ENCODE measurements at places on chromosomes 7 and 10.

DNA sequence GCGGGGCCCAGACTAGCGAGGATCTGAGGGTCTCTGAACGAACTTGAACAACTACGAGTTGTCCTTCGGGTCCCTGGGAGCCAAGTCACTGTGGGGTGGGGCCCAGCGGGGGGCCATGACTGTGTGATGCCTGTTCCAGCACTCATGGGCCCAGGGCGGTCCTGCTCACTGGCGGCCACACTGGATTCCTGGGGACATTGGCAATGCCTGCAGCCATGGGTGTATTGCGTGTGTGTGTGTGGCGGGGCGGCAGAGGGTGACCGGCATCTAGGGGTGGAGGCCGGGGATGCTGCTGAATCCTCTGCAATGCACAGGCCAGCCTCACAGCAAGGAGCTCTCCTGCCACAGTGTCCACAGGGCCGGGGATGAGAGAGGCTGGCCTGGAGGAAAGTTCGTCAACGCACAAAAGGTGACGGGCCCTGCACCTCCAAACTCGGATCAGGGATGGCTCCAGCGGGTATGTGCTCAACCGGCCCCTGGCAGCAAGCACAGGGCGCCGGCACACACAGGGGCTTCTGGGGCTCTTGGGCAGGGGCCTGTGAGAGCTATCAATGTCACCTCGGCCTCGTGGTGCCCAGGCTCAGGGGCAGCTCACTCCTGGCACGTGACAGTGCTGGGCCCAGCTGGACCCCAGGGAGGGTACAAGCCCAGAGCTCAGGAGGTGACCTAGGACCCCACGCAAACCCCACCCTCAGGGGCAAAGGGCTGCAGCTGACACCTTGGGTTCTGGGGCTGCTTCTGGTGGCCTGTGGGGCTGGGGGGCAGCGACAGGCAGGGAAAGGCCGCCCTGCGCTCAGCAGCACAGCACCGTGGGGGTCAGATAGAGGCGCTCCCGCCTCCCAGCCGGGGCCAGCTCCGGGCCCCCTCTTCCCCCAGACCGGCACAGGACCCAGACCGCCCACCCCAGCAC, 27.9 kb downstream of the PAPOLB start:
- no peak overlapping the region for H3K27ac ChIP-seq
- no peaks in the 10 kb centered on the region for H3K27me3 ChIP-seq
- no peaks in the 10 kb centered on the region for H3K4me1 ChIP-seq
- no peak overlapping the region for H3K4me3 ChIP-seq

- H3K27me3 ChIP-seq = no peaks in the 10 kb centered on the region
- no peaks in the 10 kb centered on the region for H3K4me1 ChIP-seq
- H3K36me3 ChIP-seq = no peaks in the 10 kb centered on the region
- no peak overlapping the region for H3K4me3 ChIP-seq
- no peak overlapping the region for H3K27ac ChIP-seq
Measured at GRCh38 chr7:48307041-48307714, 135.9 kb downstream of the ABCA13 start.

- H3K4me1 ChIP-seq = no peaks in the 10 kb centered on the region
- no peak overlapping the region for H3K4me3 ChIP-seq
- DNase-seq = no peak
Measured at GRCh38 chr10:68086910-68087684, 12.0 kb upstream of the HERC4 start.

DNA sequence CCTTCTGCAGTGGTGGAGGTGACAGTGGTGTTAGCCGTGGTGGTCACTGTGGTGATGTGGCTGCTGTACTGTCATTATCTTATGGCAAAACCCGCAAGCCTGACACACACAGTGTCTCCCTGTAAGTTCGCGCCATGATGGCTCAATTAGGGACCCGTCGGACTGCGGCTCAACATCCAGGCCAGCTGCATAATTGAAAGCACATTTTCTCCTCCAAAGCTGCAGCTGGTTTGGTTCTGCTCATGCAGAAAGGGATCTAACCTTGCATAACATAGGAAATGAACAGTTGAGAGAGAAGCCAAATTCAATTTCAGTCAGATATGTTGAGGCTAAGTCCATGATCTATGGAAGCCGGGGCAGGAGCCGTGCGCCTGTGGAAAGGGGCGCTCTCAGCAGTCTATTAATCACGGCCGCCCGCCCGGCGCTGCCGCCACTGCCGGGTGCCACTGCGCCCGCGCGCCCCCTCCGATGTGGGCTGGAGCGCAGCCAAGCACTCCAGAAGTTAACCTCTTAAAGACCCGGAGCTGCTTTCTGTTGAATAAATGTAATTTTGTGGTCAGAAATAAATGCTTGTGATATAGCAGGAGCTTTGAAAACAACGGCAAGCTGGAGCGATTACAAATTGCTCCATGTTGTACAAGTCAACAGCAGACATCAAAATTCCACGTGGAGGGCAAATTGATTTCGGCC, 227.7 kb downstream of the CUX1 start:
- H3K27ac ChIP-seq = peak overlapping the region; percentile 70
- DNase-seq = no peak
- H3K4me3 ChIP-seq = no peak overlapping the region
- H3K4me1 ChIP-seq = peaks cover 8% of the 10 kb centered on the region
- no peaks in the 10 kb centered on the region for H3K36me3 ChIP-seq

- H3K4me3 ChIP-seq = no peak overlapping the region
- H3K27me3 ChIP-seq = no peaks in the 10 kb centered on the region
- DNase-seq = no peak
- peaks cover 3% of the 10 kb centered on the region for H3K4me1 ChIP-seq
- no peak overlapping the region for H3K27ac ChIP-seq
Measured at GRCh38 chr10:4120096-4120853, 335.3 kb upstream of the KLF6 start.

- H3K36me3 ChIP-seq = no peaks in the 10 kb centered on the region
- H3K4me1 ChIP-seq = no peaks in the 10 kb centered on the region
- no peak for DNase-seq
- no peak overlapping the region for H3K27ac ChIP-seq
- no peaks in the 10 kb centered on the region for H3K27me3 ChIP-seq
Measured at GRCh38 chr10:35783305-35783838, 141.3 kb upstream of the FZD8 start.

- no peaks in the 10 kb centered on the region for H3K27me3 ChIP-seq
- H3K36me3 ChIP-seq = no peaks in the 10 kb centered on the region
- H3K4me1 ChIP-seq = no peaks in the 10 kb centered on the region
- H3K4me3 ChIP-seq = no peak overlapping the region
- H3K27ac ChIP-seq = no peak overlapping the region
Measured at GRCh38 chr7:128203710-128204214, 37.3 kb upstream of the LEP start.

DNA sequence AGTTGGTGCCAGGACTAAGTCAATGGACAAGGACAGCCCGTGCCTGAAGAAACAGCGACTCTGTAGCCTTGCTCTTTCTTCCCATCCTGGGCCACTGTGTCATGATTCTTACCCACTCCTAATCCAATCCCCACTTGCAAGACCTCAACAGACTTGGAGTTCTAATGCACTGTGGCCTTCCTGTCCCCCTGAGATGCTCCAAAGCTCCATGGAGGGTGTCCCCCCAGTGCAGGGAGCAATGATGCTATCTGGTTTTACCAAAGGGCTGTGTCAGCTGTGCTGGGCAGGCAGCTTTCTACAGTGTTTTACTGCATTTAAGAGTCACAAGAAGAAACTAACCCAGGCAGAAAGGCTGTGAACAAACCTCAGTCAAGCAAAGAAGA, 108.1 kb downstream of the PRKAG2 start:
- no peak overlapping the region for H3K4me3 ChIP-seq
- H3K36me3 ChIP-seq = no peaks in the 10 kb centered on the region
- peaks cover 4% of the 10 kb centered on the region for H3K4me1 ChIP-seq
- H3K27me3 ChIP-seq = no peaks in the 10 kb centered on the region

DNA sequence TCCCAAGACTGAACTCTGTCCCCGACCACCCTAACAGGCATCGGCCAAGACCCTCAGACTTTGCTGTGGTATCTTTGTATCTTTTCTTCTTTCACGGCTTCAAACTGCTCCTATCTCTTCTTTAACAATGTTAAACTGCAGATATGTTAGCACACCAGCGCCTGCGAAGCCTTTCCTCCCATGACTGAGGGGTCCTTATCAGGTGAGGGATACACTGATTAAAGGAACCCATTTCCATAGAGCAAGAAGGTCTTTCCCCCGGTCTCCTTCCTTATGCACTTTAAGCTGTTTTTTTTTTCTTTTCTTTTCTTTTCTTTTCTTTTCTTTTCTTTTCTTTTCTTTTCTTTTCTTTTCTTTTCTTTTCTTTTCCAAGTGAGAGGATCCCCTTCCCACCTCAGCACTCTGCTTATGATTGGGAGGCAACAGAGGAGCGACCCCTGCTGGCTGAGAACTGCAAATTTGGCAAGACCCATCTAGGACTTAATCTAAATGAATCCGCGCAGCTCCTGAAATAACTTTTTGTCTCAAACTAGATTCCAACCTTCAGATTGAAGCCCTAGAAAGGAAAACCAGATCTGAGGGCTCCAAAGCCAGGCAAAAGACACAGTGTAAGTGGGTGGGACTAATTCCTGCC, 109.9 kb downstream of the ITGB8 start:
- no peaks in the 10 kb centered on the region for H3K27me3 ChIP-seq
- peaks cover 6% of the 10 kb centered on the region for H3K4me1 ChIP-seq
- H3K27ac ChIP-seq = no peak overlapping the region
- H3K36me3 ChIP-seq = no peaks in the 10 kb centered on the region
- no peak overlapping the region for H3K4me3 ChIP-seq

DNA sequence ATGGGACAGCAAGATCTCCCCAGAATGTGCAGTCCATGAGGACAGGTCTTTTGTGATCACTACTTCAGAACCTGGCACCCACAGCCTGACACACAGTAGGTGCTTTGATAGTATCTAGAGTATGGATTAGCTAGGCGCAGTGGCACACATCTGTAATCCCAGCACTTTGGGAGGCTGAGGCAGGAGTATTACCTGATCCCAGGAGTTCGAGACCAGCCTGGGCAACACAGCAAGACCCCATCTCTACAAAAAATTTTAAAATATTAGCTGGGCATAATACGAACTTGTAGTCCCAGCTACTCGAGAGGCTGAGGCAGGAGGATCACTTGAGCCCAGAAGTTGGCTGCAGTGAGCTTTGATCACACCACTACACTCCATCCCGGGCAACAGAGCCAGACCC, 22.3 kb upstream of the ARPC1B start:
- H3K4me1 ChIP-seq = peaks cover 7% of the 10 kb centered on the region
- no peak overlapping the region for H3K27ac ChIP-seq
- DNase-seq = no peak

DNA sequence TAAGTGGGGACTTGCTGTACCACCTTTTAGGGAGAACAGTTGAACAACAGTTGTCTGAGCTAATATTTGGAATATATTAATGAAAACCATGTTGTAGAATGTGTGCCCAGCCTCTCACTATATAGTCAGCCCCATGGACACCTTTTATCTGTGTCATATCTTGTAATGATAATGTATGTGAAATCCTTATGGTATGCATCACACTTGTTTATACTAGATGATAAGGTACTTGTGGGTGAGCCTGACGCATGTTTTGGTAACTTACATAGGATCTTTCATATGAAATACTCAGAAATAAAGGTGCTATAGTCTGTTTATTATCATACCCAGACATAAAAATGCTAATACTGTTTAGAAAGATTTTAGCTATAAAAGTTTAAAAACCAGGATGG, 32.8 kb downstream of the CAMK1D start:
- no peak overlapping the region for H3K4me3 ChIP-seq
- no peaks in the 10 kb centered on the region for H3K27me3 ChIP-seq
- no peaks in the 10 kb centered on the region for H3K36me3 ChIP-seq
- no peaks in the 10 kb centered on the region for H3K4me1 ChIP-seq
- H3K27ac ChIP-seq = no peak overlapping the region

DNA sequence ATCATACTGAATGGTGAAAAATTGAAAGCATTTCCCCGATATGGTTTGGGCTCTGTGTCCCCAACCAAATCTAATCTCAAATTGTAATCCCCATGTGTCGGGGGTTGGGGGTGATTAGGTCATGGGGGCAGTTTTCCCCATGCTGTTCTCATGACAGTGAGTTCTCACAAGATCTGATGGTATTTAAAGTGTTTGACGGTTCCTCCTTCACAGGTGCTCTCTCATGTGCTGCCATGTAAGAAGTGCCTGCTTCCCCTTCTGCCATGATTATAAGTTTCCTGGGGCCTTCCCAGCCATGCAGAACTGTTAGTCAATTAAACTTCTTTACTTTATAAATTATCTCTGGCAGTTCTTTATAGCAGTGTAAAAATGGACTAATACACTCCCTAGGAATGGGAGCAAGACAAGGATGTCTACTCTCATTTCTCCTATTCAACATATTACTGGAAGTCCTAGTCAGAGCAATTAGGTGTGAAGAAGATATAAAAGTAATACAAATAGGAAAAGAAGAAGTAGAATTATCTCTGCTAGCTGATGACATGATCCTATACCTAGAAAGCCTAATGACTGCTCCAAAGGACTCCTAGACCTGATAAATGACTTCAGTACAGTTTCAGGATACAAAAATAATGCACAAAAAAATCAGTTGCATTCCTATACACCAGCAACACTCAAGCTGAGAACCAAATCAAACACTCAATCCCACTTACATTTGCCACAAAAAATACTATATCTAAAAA, 260.6 kb downstream of the RNLS start:
- no peak for DNase-seq
- H3K27ac ChIP-seq = no peak overlapping the region
- H3K4me1 ChIP-seq = no peaks in the 10 kb centered on the region

DNA sequence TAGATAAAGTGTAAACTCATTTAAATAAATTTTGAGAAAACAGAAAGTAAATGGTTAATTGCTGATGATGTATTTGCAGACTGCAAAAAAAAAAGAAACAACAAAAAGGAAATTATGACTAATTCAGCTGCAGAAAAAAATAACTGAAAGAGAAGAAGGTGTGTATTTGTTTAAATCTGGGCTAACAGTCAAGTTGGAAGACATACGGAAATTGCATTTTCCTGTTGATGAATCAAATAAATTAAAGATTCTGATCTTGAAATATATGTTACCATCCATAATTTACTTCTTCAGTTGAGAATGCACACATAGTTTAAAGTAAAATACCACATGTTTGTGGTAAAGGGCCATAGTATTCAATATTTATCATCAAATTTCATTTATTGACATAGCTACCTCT, 19.3 kb upstream of the ING3 start:
- H3K27ac ChIP-seq = no peak overlapping the region
- H3K4me1 ChIP-seq = no peaks in the 10 kb centered on the region
- H3K27me3 ChIP-seq = no peaks in the 10 kb centered on the region
- no peak overlapping the region for H3K4me3 ChIP-seq

- DNase-seq = peak; percentile 22
- no peaks in the 10 kb centered on the region for H3K27me3 ChIP-seq
- no peak overlapping the region for H3K4me3 ChIP-seq
- H3K4me1 ChIP-seq = no peaks in the 10 kb centered on the region
- H3K27ac ChIP-seq = no peak overlapping the region
Measured at GRCh38 chr10:29681676-29682448, 47.1 kb upstream of the SVIL start.

DNA sequence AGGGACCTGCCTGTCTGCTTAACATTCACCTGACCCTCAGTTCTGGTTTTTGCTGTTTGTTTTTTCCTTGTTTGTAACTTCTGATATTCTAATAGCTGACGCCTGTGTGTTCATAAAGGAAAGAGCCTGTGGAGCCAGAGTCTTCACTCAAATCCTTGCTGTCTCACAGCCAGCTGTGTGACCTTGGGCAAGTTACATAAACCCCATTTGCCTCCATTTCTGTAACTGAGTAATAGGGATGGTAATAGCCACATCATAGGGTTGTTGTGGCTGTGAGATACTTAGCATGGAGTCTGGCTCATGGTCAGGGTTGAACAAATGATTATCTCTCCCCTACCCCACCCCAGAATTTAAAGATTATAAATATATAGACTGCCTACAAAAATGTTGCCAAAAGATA, 27.0 kb downstream of the WBP1L start:
- peak overlapping the region; percentile 70 for H3K27ac ChIP-seq
- H3K4me3 ChIP-seq = no peak overlapping the region
- no peaks in the 10 kb centered on the region for H3K4me1 ChIP-seq
- no peaks in the 10 kb centered on the region for H3K27me3 ChIP-seq
- H3K36me3 ChIP-seq = no peaks in the 10 kb centered on the region

GRCh38 chr7:102951839-102952238, 39.0 kb downstream of the LRRC17 start:
- no peak for DNase-seq
- H3K4me3 ChIP-seq = no peak overlapping the region
- no peak overlapping the region for H3K27ac ChIP-seq
- no peaks in the 10 kb centered on the region for H3K4me1 ChIP-seq
- H3K36me3 ChIP-seq = peaks cover 5% of the 10 kb centered on the region

Measured in tibial nerve (tissue), 4 donors.